ENCODE measurements at places on chromosomes 12 and 14.

GRCh38 chr14:97021571-97022168, 224.5 kb downstream of the VRK1 start:
- DNase-seq = no peak

GRCh38 chr12:89844539-89844938, 135.9 kb upstream of the ATP2B1 start:
- DNase-seq = no peak

DNA sequence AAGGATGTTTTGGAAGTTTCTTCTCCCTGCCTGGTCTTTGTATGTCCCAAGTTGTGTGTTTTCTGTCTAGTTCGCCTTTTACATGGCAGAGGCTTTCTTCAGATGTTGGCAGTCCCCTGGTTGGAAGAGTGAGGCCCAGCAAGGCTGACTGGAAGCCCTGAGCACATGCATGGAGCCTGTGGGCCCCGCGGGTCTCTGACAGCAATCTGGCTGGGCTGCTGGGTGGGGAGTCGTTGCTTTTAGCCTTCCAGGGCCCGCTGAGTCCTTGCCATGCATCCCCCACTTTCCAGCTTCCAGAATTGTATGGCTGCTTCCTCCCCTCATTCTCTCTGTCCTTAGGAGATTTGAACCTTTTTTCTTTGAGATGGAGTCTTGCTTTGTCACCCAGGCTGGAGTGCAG, 25.3 kb downstream of the ANKRD9 start:
- no peak for DNase-seq

DNA sequence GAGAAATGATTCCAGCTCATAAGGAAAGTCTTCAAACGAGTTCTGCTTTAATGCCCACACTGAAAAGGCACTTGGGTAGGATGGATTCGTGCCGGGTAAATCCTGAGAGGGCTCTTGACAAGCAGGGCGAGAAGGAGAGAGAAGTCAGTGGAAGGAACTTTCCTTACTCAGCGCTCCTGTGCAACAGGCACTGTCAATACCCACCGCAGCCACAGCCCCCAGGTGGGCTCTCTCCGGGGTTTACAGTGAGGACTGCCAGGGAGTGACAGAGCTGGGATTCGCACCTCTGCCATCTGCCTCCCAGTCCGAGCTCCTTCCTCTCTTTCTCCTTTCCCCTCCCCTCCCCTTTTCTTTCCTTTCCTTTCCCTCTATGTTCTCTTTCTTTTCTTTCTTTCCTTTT, 118.7 kb downstream of the BEGAIN start:
- DNase-seq = no peak

- DNase-seq = no peak
Measured at GRCh38 chr14:68695326-68695768, 97.5 kb downstream of the ZFP36L1 start.

Data from D341Med (cell line).